ENCODE measurements at places on chromosomes 7 and 10. TPM values are rescaled to one million over a fixed set of nuclear protein-coding genes. Genes with fewer than 3 reads are reported as not detected.

DNA sequence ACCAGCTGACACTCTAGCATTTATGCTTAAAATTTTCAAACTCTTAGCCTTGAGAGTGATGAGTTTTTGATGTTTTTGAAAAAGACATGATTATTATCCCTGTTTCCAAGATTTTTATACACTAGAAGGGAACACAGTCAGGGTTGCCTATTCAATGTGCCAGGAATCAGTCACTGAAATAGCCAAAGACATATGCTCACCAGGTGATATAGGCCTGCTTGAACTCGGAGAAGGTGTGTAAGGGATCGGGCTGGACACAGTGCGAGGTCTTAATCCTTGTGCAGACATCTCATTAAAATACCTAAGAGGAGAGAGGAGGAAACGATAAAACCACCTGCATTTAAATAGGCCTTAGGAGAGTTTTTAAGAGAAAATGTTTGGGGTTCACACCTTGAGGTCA, 51.0 kb upstream of the MRLN start:
- H3K27me3 ChIP-seq = no peaks in the 10 kb centered on the region
- no peak overlapping the region for H3K4me3 ChIP-seq
- peaks cover 2% of the 10 kb centered on the region for H3K4me1 ChIP-seq
- H3K36me3 ChIP-seq = peaks cover 55% of the 10 kb centered on the region
- H3K27ac ChIP-seq = no peak overlapping the region

DNA sequence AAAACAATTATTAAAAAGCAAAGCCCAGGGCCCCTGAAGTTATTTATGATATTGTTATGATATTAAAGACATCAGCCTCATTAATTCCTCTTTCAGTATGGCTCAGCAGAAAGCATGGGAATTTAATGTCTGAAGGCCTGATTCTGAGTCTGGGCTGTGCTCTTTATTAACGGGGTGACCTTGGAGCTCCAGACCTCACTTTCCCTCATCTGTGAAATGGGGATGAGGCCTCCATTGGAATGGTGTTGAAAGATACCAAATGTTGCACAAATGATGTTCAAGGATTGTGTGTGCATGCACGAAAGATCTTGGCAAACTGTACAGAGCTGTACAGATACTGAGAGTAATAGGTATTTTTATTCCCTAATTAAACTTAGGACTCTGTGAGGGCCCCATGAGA, 92.3 kb upstream of the PCBD1 start:
- no peaks in the 10 kb centered on the region for H3K36me3 ChIP-seq
- DNase-seq = no peak
- no peak overlapping the region for H3K4me3 ChIP-seq

- H3K4me3 ChIP-seq = no peak overlapping the region
- H3K4me1 ChIP-seq = peaks cover 14% of the 10 kb centered on the region
- no peaks in the 10 kb centered on the region for H3K27me3 ChIP-seq
- DNase-seq = no peak
- no peak overlapping the region for H3K27ac ChIP-seq
Observed at GRCh38 chr10:4154191-4154715, 369.2 kb upstream of the KLF6 start.

- no peak for DNase-seq
- H3K27ac ChIP-seq = no peak overlapping the region
- H3K36me3 ChIP-seq = no peaks in the 10 kb centered on the region
- no peaks in the 10 kb centered on the region for H3K4me1 ChIP-seq
Observed at GRCh38 chr10:34430685-34431084, 384.4 kb downstream of the PARD3 start.

DNA sequence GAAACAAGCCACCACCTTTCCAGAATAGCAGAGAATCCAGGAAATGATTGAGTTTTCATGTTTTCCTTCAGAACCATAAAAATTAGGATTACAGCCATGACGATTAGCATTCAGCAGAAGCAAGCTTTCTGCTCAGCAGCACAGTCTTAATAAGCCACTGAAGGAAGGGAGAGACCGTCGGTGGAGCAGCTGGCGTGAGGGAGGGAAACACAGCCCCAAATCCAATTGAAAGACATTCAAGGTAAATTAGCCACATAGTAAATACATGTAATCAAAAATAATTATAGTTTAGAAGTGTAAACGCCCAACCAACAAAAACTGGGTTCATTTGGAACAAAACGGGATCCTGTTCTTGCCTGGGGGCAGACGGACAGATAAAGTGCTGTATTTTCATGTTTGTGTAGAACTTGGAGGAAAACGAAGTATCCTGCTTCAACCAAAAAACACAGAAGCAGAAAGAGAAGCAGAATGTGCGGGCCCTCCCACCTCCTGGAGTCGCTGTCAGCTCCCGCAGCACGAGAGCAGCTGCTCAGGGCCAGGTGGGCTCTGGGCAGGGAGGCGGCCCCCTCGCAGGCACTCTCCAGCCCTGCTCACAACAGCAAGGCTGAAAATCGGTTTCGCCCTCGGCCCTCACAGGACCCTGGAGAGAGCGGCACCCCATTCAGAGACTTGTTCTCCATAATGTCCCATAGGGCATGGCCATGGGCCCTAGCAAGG, 84.9 kb downstream of the TCERG1L start:
- H3K36me3 ChIP-seq = no peaks in the 10 kb centered on the region
- no peak overlapping the region for H3K4me3 ChIP-seq
- H3K4me1 ChIP-seq = no peaks in the 10 kb centered on the region

TMEM140 gene
- total RNA-seq = 7.6 TPM
